ENCODE measurements at places on chromosomes 6 and 20.

GRCh38 chr6:41093729-41094128 lies 21.0 kb downstream of the NFYA start:
- no peak for DNase-seq

- no peak for DNase-seq
These were observed 72.7 kb upstream of the TCF21 start for GRCh38 chr6:133816171-133816570.

DNA sequence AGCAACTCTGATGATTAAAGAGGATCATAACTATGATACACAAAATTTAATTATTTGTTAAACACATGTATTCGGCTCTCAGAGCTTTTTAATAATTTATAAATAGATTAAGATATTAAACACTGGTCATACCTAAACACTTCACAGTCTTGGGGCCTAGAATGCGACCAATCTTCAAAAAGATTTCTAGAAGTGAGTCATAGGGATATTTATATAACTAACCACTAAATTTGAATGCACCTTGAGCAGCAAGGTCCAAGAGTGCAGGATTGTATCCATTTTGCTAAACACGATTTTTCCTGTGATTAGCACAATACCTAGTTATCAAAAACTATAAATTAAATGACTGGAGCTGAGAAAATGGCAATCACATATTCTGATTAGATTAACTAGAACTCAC lies 709.3 kb downstream of the EPHA7 start:
- no peak for DNase-seq

DNA sequence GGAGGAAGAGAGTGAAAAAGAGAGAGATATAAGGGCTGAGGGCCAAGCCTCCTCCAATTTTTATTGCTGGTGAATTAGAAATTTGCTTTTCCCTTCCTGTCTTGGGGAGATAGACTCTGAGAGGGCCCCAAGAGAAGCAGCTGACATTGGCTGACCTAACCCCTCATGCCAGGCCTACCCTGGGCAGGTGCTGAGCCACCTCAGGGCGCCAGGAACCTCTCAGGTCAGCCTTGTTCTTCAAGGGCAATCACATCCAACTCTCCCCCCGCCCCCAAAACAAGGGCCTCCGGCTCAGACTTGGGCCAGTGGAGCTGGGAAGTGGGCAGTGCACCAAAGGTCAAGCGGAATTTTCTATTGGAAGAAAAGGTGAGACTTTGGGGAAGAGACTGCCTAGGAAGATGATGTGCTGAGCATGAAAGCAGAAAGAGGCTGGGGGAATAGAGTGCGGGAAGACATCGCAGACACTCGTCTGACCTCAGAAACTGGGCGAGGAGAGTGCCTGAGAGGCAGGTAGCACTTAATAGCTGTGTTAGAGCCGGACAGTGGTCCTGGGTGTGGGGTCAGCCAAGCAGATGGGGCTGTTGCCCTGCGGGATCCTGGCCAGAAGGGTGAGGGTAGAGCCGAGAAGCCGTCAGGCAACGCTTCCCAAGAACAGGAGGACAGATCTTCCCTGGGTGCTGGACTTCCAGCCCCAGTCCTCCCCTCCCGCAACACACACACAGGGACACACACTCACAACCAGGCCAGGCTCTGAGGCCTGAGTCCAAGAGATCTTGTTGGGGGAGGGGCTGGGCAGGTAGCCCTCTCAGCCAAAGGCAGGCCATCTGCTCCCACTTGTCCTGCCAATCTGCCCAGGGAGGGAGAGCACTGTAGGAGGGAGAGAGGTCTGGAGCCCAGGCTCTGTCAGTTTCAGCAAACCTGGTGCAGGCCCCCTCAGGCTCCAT lies 3.7 kb upstream of the FASTKD5 start:
- no peak for DNase-seq

GRCh38 chr6:55919716-55920308 lies 44.4 kb upstream of the BMP5 start:
- no peak for DNase-seq

GRCh38 chr20:9270831-9271230 lies 201.9 kb downstream of the PLCB4 start:
- no peak for DNase-seq

GRCh38 chr20:62830821-62831220 lies 14.0 kb downstream of the COL9A3 start:
- DNase-seq, result no peak

Data from lower lobe of right lung (tissue), 2 donors.